ENCODE measurements at places on chromosomes 12 and 14.

GRCh38 chr12:9786726-9787717 is 26.3 kb upstream of the CD69 start:
- peak; percentile 6 for DNase-seq

GRCh38 chr12:15956010-15956409 is 44.9 kb downstream of the DERA start:
- DNase-seq: no peak

DNA sequence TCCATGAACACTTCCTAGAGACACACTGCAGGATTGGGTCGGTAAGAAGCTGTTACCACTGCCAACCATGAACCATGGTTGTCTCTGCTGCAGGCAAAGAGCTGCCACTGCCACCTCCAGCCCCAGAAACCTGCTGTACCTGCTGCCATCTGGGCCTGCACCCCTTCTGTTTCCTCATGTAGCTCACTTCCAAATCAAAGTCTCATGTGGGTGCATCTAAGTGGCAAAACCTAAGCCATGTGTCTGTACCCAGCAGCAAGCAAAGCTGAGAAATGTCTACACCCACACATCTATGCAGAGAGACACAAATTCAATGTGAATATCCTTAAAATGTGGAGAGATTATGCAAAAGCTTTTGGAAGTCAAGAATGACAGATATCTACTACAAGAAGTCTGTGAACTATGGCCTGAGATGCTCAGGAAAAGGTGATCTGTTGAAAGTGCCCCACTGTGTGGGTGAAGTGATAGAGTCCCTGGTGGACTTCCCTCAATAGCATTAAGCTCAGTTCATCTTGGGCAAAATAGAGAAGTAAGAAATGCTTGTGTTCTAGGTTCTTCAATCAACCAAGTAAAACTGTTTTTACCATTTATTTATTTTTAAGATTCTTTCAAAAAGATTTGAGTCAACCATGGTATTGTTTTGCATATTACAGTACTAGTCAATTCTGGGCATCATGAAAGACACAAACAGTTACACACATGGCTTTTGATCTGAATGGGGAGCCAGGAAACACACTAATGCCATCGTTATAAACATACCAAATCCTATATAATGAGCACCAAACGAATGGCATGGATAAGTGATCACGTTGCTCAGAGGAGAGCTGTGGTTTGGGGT is 64.4 kb downstream of the FOS start:
- DNase-seq: no peak

DNA sequence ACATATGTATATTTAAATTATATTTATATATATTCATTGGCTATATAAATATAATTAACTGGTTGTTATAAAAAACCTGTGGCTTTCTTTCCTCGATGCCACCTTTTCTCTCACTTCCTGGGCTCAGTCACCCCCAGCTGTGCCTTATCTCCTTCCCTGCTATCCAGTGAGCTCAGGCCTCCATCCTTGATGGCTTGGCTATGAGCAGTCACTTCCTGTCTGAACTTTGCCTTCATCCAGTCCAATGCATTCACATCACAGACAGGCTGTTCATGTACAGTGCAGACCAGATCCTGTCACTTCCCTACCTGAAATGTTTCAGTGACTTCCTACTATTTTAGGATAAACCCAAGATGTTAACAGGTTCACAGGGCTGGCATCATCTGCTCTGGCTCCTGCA is 115.3 kb upstream of the PRB2 start:
- DNase-seq: no peak

- no peak for DNase-seq
Observed at GRCh38 chr12:31928246-31929026, 30.8 kb upstream of the RESF1 start.

GRCh38 chr12:62290846-62291245 is 30.6 kb downstream of the USP15 start:
- DNase-seq: no peak

- DNase-seq: no peak
Observed at GRCh38 chr12:63292471-63293221, 141.6 kb upstream of the AVPR1A start.

GRCh38 chr12:66066137-66066928 is 64.2 kb downstream of the LLPH start:
- no peak for DNase-seq

DNA sequence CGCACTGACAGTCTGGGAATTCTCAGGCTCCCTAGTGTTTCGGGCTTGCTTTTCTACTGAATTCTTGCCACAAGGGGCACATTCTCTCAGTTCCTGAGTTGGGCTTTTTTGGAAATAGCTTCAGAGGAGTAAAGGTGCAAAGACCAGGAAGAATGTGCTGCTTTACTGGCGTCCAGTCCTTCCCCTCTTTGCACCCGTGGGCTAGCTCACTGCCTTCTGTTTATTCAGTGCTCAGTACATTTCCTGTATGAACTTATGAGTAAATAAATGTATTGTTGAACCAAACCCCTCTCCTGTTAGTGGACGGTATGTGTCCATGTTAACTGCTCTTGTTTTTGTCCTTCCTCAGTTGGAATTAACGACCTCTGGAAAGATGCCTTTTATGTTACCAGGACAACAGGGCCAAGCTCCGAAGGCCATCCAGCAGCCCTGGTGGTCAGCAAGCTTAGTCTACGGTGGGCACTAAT is 24.0 kb downstream of the GSG1 start:
- DNase-seq: no peak

DNA sequence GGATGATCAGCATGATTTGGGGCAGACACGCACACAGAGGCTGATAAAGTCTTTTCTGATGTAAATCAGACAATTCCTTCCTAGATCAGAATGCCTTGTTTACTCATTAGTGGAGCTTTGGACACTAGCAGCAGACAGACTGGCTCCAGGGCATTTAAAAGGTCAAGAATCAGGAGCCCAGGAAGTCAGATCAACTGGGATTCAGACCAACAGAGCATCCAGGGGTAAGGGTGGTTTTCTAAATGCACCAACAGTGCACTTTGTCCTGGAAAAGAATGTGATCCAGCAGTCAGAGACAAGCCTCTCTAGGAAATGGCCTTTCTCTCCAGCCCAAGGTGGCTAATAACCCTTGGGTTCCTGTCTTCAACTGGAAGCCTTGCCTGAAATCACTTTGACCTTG is 405.3 kb downstream of the MED13L start:
- DNase-seq: no peak

GRCh38 chr14:100374270-100374669 is 51.1 kb downstream of the SLC25A47 start:
- no peak for DNase-seq

DNA sequence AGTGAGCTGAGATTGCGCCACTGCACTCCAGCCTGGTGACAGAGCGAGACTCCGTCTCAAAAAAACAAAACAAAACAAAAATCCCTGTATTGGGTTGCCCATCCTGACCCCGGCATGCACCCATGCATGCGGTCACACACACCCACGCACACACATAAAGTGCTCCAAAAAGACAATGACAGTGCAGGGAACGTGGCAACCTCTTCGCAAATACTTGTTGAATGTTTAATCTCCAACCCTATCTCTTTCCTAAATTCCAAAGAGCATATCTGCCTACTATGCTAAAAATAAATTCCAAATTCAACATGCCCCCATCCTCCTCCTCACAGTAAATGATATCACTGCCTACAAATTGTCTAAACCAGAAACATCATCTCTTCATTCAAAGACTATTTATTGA is 13.5 kb downstream of the SLC7A7 start:
- no peak for DNase-seq

- no peak for DNase-seq
Observed at GRCh38 chr14:90058876-90059458, 2.8 kb upstream of the KCNK13 start.

- no peak for DNase-seq
Observed at GRCh38 chr14:25833341-25834126, 764.3 kb downstream of the NOVA1 start.

- no peak for DNase-seq
Observed at GRCh38 chr14:74634964-74635363, 22.9 kb upstream of the LTBP2 start.

- no peak for DNase-seq
Observed at GRCh38 chr14:55117803-55118441, 11.1 kb upstream of the LGALS3 start.

- no peak for DNase-seq
Observed at GRCh38 chr14:92494512-92494911, 19.1 kb upstream of the RIN3 start.

GRCh38 chr12:97274386-97274785 is 188.2 kb upstream of the RMST start:
- DNase-seq: no peak

DNA sequence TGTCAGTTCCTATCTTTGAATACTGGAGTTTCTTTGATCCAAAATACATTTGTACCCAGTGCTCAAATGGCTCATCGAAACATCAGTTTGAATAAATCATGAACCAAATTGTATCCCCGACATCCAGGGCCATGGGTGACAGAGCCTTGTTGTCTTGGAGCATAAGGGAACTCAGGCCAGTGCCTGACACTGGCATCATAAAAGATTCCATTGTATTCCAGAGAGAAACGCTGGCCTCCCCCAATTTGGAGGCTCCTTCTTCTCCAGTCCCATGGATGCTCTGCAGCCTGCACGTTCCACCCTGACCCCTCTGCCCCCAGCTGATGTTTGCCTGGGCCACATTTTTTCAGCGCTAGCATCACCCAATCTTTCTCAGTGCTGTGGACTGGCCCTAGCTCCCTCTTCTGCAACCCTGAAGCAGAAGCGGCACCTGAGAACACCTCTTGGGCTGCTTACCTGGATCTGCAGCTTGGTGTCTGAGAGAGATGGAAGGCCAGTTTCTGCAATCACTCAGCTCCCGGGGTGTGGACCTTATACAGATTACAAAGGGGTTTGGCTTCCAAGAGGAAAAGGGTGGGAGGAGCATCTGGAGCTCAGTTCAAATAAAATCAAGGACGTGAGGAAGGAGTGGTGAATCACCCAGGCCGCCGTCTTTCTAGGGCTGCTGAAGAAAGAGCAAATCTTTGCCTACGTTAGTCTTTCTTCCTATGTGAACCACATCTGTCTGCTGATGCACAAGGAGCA is at the start of gene RNASE1:
TSS of gene RNASE1 (minus strand) at position 504 of the 744 bp plus-strand sequence. CDS start 776 bp downstream, outside the sequence.
- no peak for DNase-seq

DNA sequence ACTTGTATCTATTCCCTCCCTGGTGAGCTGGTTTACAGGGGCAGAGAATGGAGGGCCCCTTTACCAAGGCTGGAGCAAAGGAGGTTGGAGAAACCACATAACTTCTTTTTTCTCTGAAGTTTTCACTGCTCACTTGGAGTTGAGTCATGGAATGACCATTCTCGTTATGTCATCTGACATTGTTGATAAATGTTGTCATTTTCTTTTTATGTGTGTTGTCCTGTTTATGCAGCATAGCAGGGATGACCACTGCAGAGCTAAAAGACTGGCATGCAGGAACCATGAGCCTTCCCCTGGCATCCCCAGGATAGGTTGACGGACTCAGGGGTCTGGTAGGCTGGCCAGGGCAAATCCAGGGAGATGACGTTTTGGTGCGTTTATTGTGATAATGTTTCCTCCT is 256.8 kb upstream of the DDHD1 start:
- DNase-seq: no peak

DNA sequence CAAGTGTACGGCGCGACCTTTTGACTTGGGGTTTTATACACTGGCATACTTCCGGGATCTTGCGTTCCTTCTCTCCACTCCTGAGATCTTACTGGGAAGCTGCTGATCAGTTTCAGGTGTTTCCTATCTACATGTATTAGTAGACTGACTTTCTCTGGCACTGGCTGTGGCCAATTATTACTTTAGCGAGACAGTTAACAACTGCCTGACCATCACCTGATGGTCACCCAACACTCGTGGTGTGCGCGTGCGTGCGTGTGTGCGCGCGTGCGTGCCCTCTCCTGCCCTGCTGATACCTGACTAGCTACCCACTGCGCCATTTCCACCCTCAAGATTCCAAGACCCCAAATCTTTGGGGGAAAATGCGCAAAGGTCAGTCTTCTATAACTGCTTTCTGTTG is 249.9 kb downstream of the AEBP2 start:
- no peak for DNase-seq

Data from stromal cell of bone marrow (primary cell).